NCI-H82 (cell line): ENCODE measurements at places on chromosomes 12 and 14.

- peak; percentile 35 for DNase-seq
Observed at GRCh38 chr12:42593874-42594273, 4.3 kb upstream of the PRICKLE1 start.

- peak; percentile 18 for DNase-seq
Observed at GRCh38 chr12:14854586-14855183, 11.4 kb upstream of the ART4 start.

GRCh38 chr12:14665354-14666348 is 30.7 kb downstream of the GUCY2C start:
- no peak for DNase-seq

- DNase-seq, result no peak
Observed at GRCh38 chr12:62882140-62882539, 52.8 kb downstream of the PPM1H start.

DNA sequence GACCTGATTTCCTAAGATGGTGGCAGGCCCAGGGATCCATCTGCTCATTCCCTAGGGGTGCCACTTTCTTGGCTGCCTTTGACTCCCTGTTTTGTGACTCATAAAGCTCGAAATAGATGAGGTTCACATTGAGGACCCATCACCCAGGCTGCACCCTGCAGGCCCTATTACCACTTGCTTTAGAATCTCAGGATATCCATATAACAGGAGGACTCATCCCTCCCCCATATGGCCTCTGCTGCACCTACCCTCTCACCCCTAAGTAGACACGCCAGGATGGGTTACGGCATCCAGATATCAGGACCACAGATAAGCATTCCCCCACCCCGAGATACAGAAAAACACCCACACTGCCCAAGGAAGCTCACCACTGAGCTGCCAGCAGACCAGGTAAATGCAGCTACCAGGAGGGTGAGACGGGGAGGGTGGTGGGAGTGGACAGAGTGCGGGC is 155.7 kb downstream of the DPF3 start:
- peak; percentile 25 for DNase-seq

DNA sequence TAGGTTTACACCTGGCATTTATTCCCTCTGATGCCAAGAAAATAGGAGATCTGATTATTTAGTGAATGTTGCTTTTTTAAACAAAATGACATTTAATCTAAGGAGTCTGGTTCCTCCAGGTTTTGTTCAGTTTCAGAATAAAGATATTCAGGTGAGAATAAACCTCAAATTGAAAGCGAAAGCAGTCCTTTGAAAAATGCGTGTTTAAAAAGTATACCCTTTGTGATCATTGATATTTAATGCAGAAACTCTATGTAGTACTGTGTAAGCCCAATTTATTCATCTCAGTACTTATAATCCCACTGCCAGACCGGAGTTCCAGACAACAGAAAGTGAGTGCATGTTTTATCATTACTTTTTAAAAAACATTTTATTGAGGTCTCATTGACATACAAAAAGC is 210.2 kb downstream of the KCNC2 start:
- DNase-seq, result no peak

DNA sequence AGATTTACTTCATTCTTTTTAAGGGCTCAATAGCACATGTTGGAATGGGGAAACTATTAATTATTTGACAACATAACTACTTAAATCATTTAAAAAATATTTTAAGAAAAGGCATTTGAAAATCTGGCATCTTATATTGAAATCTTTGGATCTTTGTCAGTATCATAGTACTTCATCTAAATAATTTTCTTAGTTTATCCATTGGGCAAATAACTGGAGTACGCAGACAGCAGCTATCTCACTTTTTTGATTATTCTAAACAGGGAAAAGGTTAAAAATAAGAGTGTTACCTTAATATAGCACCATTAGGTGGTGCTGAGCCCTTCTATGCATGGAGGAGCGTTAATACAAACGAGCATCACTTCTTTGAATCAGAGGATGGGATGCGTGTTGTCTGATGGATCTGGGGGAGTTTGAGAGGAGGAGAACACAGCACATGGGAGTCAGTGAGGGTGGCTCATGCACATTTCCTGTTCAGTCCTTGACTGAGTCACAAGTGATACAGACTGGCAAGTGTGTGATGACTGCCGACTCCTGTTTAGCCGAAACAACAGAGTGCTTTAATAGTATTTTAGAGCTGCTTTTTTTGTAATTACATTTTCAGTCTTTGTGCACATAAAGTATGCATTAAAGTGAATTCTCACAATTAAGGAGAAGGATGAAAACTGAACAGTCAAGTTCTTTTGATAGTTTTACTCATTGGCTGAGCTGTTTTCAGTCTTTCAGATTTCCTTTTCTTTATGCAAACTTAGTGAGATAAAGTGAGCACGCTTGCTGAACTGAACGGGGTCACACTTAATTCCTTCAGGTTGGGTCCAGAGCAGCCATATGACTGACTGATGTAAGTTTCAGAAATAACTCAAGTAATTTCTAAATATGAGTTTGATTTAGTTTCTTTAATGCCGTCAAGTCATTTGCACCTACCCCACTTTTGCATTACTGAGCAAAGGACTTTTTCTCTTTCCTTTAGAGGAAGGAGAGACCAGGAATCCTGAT is 92.7 kb downstream of the DIP2B start:
- no peak for DNase-seq

GRCh38 chr14:34693228-34693939 is 21.0 kb downstream of the CFL2 start:
- peak; percentile 10 for DNase-seq

- DNase-seq, result no peak
Observed at GRCh38 chr14:90505531-90505930, 108.7 kb downstream of the CALM1 start.

GRCh38 chr14:24270537-24271133 is 762 bp downstream of the RABGGTA start:
- DNase-seq, result peak; percentile 55

DNA sequence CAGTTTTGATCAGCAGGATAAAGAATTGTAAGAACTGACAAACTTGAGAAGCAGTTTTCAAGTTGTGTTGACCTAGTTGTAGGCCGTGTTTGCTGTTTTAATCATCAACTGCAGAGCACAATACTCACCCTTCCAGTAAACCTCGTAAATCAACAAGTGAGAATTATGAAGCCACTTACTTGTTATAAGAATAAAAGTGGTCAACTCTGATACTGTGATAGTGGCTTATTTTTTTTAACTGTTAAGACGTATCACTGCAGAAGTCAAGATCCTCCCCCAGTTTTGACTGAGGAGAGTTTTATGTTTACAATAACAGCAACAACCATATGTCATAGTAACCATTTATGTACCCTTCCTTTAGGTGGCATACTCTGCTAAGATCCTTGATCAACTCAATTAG is 100.8 kb upstream of the DACT1 start:
- DNase-seq, result no peak

GRCh38 chr14:102097441-102098135 is 10.7 kb upstream of the HSP90AA1 start:
- DNase-seq, result no peak

- peak; percentile 27 for DNase-seq
Observed at GRCh38 chr14:91249841-91250616, 5.5 kb upstream of the GPR68 start.

- DNase-seq, result peak; percentile 52
Observed at GRCh38 chr14:65302571-65303189, 109.8 kb upstream of the FUT8 start.

DNA sequence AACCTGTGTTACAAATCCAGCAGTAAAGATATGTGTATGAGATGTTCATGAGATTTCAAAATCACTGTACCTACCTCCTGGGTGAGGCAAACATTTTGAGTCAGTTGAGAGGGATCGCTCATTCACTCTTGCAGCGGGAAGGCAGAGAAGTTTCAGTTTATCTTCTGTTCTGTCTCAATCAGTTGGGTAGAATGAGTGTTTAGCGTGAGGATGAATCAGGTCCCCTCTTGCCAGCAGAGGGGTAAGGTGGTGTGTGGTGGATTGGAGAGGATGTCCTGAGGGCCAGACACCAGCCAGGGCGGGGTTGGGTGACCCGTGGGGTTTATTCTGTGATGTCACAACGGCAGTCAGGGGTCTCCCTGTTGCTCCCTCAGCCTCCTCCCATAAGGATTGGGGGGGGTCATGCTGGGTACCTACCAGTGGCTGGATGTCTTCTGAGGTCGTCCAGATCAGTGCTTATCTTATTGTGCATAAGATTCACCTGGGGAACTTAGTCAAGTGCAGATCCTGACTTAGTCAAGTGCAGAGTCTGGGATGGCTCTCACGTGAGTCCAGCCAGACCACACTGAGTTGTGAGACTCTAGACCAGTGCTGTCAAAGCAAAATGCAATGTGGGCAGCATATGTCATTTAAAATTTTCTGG is at the start of gene GSG1:
Gene GSG1 (minus strand): TSS at position 277 of the 643 bp plus-strand sequence. CDS start 155 bp downstream, at position 122.
- no peak for DNase-seq
